Daoy (cell line): ENCODE measurements at places on chromosomes 1 and 21.

DNA sequence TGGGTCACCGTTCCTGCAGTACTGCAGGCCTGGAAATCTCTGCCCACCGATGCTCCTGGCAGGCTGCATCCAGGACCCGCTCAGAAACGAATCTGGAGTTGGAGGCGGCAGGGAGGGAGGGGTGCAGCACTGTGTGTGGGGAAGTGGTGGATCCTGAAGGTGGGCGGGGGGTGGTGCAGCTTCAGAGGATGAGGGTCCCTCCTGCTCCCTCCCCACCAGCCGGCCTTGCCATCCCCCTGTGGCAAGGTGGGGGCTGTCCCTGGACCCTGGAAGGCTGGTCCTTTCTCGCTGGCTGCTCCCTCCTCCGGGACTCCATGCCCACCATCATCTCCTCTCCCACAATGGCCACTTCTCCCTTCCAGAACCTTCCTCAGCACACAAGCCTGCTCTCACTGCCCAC, 60.4 kb downstream of the B3GALT5 start:
- DNase-seq, result no peak

DNA sequence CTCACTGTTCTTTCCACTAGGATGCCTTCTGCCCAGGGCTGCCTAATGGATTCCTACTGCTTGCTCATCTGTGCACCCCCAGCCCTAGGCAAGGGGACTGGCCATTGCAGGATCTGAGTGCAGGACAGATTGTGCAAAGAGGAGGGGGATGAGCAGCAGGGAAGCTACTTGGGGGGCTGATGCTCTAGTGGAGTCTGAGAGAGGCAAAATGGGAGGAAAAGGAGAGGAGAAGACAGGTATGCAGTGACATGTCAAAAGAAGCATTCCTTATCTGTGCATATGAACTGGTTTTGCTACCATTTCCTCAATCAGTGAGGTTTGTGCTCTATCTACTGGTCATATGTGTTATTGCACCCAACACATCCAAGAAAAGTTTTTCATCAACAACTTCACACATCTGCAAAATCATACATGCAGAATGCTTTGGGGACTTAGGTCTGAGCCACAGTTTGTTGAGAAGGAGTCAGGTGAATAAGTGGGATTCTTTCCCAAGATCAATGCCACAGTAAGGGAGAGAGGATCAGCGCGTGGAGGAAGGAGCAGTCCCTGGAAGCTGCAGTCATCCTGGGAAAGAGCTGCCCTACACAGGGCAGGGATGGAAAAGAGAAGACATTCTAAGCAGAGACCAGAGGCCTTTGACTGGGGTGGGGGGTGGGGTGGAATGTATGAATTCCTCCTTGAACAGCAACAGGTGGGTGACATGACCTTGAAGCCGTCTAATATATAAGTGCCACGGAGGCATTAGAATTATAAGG, 14.4 kb downstream of the SLC5A9 start:
- peak; percentile 18 for DNase-seq

DNA sequence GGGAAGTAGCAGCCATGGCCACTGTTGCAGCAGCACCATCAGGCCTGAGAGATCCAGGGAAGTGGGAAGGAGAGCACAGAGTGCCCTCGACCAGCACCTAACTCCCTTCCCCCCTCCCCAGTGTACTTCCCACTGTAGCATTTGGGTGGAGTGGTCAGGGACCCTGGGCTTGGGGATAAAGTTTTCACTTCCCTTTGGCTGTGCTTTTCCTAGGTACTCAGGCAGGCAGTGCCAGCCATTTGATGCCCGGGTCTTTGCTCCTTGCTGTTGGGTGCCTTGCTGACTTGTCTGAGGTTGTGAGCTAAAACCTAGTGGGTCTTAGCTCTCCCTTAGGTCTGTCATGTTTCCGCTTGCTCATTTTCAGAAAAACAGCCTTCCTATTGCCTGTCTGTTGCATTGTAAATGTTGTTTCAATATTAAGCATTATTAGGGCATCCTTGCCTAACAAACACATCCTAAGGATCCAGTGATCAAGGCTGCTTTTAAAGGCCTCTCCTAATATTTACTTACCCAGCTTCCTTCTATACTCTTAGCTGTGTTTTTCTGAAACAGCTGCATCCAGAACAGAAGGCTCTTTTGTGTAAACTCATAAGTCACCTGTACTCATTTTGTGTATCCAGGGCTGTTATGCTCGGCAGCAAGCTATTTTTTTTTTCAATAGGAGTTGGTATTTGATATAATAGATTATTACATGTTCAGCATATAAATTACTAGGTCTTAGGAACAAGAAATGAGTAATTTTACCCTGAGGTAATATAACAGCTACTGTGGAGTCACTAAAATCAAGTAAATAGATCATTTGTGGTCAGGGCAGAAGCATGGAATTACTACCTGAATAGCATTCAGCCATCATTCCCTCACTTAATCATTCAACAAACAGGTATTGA, 418.6 kb upstream of the PROX1 start:
- no peak for DNase-seq

DNA sequence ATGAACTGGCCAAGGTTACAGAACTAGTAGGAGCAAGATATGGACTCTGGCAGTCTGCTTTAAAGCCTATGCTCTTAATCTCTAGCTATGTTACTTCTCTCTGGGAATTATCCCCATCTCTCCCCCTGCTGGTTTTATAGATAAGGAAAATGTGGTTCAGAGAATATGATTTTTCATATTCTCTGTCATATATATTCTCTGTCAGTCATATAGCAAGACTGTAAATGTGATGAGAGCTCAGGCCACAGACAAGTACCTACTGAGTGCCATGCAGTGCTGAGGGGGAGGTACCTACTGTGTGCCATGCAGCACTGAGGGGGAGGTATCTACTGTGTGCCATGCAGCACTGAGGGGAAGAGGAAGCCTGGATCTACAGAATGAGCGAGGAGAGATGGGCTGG, 220.3 kb upstream of the FGGY start:
- DNase-seq, result no peak

- peak; percentile 25 for DNase-seq
These were observed 3.6 kb downstream of the S100A6 start for GRCh38 chr1:153532181-153532580.

GRCh38 chr1:119634016-119634415, 14.1 kb downstream of the ZNF697 start:
- DNase-seq, result no peak

DNA sequence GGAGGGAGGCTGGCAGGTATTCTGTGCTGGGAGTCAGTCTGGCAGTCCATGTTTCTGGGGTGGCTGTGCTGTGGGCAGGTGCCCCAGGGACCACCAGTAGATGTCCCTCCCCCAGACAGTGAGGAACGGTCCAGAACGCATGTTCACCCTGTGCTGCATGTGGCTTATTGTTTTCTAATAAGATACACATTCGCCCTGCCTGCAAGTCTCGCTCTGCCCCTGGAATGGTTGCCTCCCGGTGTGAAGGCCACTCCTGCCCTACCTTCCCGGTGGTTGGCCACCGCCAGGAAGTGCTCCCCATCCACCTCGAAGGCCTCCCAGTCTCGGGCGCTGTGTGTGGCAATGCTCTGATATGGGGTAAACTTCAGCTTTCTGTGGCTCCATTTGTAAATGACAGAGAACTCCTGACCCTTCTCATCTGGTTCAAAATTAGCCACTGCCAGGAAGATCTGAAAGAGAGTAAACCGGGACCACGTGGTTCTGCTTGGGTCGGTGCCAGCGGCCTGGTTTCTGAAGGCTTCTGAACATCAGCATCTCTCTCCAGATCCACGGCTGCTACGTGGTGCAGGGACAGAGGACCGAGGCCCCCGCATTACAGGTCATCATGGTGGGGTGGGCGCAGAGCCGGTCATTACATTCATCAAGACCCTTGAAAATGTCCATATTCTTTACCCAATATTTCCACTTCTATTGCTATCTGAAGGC, 14.5 kb downstream of the KRTAP10-1 start:
- no peak for DNase-seq

GRCh38 chr1:19212167-19212566, 2.1 kb upstream of the UBR4 start:
- no peak for DNase-seq
